GM04503 (cell line): ENCODE measurements at places on chromosomes 7 and 10.

- DNase-seq, result no peak
These were observed 156.6 kb downstream of the SKIDA1 start for GRCh38 chr10:21368728-21369425.

DNA sequence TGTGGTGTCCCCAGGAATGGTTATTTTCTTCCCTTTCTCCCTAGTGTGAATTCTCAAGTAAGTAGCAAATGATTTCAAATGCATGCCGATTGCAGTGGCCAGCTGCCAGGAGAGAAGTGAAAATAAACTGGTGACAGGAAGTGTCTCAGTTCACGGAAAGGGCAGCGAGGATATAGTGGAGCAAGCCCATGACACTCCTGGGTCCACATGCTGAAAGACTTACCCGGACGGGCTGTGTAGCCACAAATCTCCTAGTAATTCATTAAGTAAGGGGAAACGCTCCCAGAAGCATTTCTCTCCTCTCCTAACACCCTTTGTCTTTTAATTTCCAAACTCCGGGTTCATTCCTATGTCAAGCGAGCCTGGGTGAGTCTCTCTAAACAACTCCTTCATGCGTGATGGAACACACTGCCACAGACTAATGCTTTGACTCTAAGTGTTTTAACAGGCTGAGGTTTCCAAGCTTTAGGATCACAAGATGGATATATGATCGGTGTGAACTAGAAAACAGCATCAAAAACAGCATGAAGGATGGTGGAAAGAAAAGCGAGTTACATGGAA is 125.6 kb downstream of the CYP26A1 start:
- peak; percentile 64 for DNase-seq

DNA sequence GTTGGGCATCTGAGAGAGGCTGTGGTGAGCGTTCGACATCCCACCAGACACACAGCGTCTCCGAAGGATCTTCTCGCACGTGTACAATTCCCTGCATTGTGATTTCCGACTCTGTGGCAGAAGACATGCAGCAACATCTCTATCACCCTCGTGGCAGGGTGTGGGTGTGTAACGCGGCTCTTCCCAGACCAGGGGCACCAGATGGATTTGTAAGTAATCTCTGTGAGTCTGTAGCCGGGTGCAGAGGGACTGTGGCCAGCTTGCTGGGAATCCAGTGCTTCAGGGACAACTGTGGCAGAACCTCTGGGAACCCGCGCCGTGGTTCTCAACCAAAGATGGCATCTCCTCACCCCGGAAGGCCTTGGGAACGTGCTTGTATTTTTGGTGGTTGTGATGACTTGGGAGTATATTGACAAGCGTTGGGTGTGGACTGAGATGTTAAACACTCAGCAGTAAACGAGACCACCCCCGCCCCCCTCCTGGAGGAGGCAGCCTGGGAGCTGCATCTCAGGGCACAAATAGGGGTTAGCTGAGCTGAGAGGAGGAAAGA is 21.2 kb downstream of the FOXL3 start:
- DNase-seq, result no peak

- DNase-seq, result no peak
These were observed 192.6 kb upstream of the C7orf33 start for GRCh38 chr7:148397985-148398384.

DNA sequence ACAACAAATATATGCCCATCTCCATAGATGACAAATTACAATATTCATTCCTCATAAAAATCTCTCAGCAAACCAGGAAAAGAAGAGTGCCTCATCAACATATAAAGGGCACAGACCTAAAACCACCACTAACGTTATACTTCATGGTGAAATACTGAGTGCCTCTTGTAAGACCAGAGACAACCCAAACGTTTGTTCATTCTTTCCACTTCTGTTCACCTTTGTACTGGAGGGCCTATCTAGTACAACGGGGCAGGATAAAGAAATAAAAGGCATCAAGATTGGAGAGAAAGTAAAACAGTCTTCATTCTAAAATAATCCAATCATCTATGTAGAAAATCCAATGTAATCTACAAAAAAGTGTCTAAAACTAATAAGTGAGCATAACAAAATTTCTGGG is 79.1 kb downstream of the LARP4B start:
- no peak for DNase-seq

- no peak for DNase-seq
These were observed 12.2 kb upstream of the FEZF1 start for GRCh38 chr7:122316467-122317388.

- DNase-seq, result no peak
These were observed 124.1 kb upstream of the FERD3L start for GRCh38 chr7:19269301-19269700.

DNA sequence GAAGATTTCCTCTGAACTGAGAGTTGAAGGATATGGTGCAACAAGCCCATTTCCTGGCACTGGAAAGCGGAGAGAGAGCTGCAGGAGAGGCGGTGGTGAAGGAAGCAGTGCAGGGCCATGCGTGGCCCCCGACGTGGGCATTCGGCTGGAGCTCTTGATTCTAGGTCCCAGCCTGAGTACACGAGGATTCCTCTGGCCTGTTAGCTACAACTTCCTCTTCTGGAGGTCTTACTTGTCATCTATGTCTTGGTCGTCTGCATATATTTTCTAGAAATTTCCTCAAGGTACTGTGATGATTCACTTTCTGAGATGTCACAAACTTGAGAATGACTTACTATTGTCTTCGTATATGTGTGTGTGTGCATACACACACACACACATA is 59.2 kb upstream of the JAZF1 start:
- no peak for DNase-seq

- DNase-seq, result no peak
These were observed 4.8 kb downstream of the NYAP1 start for GRCh38 chr7:100488333-100489095.

DNA sequence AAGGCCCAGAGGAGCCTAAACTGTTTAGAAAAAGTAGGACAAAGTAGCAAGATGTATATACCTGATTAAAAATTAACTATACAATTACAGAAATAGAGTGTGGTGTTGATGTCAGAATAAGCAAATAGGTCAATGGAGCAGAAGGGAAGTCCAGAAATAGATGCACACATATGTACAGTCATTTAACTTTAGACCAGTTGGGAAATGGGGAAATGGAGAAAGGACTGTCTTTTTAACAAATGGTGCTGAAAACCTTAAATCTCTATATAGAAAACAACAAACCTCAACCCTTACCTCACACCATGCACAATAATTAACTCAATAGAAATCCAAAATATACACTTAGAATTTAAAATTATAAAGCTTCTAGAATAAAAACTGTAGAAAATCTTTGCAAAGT is 72.2 kb downstream of the CH25H start:
- no peak for DNase-seq

DNA sequence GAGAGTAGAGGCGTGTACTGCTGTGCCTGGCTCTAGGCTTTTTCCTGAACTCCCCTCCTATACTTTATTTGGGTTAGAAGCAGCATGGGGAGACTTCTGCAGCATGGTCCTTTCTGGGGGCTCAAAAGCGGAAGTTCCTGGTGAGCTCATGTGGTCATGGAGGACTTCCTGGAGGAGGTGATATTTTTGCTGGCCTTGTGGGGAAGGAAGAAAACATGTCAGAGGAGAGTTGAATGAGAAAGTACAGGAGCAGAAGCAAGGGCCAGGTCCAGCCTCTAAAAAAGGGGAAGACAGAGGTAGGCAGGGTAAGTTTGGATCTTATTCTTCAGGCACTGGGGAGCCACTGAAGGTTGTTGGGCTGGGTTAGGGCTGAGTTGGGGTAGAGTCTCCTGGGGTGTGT is 45.5 kb downstream of the CASTOR2 start:
- DNase-seq, result no peak

DNA sequence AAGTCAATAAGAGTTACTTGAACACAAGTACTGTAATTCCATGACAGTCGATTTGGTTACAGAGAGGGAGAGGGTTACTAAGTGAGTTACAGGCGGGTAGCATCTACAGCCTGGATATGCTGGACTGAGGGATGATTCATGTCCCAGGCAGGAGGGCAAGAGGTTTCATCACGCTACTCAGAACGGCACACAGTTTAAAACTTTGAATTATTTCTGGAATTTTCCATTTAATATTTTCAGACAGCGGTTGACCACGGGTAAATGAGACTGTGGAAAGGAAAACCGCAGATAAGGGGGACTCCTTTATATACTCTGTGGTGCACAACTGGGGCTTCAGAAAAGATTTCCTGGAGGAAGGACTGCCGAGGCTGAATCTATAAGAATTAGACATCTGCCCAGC is 25.7 kb upstream of the LRRC4 start:
- peak; percentile 61 for DNase-seq

- no peak for DNase-seq
These were observed 61.5 kb downstream of the GNA12 start for GRCh38 chr7:2782565-2782964.

DNA sequence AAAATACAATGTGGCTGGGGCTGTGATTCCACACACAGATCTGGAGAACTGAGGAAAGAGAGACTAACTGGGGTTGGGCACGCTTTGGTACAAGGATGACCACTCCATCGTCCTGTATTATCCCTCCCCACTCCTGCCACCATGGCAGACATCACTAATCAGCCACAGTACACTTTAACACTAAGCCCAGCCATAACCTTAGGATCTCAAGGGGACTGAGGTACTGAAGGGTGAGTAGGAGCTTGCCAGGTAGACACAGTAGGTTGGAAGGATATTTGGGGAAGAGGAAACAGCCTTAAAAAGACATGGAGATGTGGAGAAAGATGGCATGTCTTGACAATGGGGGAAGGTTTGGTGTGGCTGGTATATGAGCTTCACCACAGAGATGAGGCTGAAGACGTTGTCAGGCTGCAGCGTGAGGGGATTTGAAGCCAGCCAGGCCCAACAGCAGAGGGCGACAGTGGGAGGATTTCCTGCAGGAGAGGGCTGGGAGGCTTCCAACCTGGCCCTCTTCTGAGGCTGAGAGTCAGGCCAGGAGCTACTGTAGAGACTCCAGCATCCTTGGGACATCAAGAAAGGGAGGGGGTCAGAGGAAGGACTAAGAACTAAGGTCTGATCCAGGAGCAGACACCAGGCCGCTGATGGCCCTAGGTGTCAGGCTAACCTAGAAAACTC is 58.6 kb upstream of the COL13A1 start:
- DNase-seq, result no peak
